ENCODE measurements at places on chromosomes 13 and 19.
A peak's percentile ranks its signal among the peaks of the same experiment; 100 is the strongest.

DNA sequence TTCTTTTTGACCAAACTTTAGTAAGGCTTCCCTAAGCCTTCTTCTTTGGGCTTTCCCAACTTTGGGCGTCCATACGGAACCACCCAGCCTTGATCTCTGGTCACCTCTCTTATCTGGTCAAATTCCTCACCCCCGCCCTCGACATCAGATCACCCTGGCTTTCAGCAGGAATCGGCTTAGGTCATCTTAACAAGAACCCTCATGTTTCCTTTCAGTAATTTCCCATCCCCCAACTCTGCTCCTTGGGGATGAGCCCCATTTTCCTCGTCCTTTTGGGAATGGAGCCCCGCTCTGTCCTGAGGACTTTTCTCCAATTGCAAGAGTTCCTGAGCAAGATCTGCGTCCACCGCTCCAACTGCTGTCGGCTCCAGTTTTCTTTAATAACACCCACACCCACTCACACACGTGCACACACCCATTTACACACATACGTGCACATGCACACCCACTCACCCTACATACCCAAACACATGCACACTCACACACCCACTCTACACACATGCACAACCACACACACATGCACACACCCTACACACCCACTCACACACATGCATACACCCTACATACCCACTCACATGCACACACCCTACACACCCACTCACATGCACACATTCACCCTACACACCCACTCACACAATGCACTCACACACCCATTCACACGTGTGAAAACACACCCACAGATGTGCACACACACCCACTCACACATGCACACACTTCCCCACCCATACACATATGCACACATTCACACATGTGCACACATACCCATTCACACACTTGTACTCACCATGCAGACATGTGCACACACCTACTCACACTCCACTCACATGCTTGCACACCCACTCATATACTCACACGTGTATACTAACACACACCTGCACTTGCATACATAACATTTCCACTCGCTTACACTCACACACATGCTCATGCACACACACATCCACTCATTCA lies 87.0 kb upstream of the TM9SF2 start:
- no peak for DNase-seq

DNA sequence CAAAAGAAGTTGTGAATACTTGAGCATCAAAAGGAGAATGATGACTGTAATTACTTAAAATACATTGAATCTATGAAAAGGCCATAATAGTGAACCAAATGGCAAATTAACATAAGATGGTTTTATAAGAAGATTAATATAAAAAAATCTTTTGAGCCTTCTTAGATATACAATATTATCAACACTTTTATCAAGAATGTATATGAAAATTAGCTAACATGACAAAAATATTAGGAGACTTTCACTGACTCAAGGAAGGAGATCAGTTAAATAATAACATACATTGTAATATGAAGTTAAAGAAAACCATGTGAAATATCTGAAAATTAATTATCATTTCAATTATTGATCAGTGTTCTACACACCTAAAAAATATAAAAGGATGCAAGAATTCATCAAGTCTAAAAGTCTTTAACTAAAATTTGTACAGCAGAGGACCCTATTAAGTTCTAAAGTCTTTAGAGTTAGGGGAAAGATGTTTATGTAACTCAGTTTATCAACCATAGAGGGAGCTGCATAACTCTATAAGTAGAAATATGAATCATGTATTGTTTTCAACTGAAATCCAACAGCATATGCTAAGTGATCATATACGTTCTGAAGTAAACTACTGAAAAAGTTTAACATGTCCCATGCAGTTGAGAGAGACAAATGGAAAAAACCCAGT lies 756.1 kb upstream of the MIR17HG start:
- no peak for DNase-seq

DNA sequence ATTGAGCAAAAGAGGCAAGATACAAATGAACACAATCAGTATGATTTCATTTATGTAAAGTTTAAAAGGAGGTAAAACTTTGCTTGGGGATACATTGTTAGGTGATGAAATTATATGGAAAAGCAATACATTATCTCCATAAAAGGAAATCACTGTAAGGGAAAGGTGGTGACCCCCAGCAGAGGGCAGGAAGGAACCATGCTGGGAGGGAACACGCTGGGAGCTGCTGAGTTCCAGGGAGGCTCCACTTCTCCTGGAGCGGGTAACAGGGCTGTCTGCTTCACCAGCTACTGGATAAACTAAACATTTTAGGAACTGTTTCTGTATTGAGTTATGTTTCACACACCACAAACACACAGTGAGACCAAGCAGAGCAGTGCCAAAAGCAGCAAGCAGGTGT lies 91.2 kb downstream of the KATNAL1 start:
- DNase-seq = no peak

GRCh38 chr19:6278740-6279619 lies 795 bp downstream of the MLLT1 start:
- no peak for DNase-seq

DNA sequence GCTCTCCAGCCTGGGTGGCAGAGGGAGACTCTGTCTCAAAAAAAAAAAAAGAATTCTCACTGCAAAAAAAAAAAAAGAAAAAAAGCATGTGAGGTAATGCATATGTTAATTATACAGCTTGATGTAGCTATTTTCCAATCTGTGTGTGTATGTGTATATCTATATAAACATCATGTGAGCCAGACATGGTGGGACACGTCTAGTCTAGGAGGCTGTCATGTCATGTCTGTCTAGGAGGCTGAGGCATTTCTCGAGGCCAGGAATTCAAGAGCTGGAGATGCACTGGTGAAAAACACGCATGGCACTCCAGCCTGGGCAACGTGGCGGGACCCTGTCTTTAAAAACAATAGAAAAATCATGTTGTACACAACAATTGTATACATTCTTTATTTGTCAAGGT lies 6.9 kb upstream of the SBK3 start:
- no peak for DNase-seq

GRCh38 chr13:27425158-27425917 lies 919 bp downstream of the GTF3A start:
- DNase-seq = peak; percentile 20

GRCh38 chr13:44903574-44903985 lies 85.7 kb downstream of the NUFIP1 start:
- DNase-seq = no peak

- DNase-seq = no peak
Observed at GRCh38 chr19:29380581-29380980, 145.2 kb upstream of the VSTM2B start.

GRCh38 chr13:22009500-22009899 lies 338.6 kb downstream of the FGF9 start:
- DNase-seq = peak; percentile 47

DNA sequence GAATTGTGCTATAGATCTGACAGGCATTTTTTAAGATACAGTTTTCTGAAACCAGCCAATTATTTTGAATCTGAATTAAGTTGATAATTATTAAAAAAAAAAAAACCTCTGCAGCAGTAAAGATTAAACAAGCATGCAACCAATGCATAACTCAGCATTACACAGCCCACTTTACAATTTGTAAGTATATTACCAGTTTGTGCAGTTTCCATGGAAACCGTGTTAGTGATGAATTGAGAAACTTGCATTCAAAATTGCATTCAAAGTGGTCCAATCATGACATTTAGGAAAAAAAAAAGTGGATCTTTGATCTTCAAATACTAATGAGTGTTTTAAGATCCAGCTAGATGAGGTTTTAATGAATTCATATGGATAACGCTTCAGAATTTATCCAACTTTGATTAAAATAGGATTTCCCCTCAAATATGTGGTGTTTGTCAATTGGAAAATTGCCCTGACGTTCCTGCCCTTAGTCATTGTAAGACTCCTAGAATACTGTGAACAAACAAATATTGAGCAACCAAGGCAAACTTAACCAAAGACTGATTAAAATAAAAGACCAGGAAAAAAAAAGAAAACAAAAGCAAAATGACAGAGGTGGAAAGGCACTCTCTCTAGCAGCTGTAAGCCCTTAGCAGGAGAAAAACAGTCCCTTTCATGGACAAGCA lies 314.8 kb upstream of the MAB21L1 start:
- DNase-seq = no peak

- DNase-seq = no peak
Observed at GRCh38 chr13:110600261-110600819, 15.0 kb upstream of the NAXD start.

DNA sequence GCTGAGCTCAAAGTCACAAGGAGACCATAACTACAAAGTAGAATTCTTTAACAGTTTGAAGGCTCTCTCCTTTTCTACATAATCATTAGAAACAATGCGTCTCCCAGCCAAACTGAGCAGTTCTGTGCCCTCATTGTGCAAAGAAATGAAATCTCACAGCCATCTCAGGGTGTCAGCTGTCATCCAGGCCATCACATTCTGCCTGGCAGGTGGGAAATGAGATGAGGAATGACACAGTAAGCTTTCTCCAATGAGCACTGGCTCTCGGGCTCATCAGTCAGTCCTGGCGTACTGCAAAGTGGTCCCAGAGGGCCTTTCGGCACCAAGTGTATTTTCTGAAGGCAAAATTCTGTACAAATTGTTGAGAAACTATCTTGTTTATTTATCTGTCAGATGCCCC lies 306.5 kb downstream of the KCTD12 start:
- no peak for DNase-seq

DNA sequence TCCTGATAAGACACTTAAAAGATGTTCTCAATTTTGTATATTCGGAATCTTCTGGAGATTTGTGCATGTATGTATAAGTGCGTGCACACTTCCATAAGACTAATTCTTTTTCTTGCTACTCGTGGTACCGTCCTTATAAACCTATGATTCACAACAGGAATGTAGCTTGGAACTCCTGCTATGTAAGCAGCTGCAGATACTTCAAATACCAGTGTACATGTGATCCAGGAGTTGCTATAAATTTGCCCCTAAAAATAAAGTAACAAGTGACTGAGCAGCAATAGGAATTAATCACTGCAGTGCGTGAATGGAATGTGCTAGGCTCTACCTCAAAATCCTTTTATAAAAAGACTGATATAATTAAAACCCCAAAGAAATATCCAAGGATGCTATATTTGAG lies 214.9 kb downstream of the KLF5 start:
- no peak for DNase-seq

DNA sequence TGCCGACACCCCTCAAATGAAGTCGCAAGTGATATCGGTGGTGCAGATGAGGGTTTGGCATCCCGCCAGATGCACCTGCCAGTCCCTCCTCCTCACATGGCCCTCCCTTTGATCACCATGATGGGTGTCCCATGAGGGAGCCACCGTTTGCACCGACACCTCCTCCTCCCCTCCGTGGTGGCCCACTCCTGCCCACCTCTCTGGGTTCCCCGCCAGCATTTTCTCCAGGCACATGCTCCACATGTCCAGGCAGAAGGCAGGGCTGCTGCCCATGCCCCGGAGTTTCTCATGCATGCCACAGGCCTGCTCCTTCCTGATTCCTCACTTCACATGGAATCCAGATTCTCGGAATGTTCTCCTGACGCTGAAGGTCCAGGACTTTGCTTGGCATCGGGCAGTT lies 49.3 kb downstream of the COL4A2 start:
- DNase-seq = no peak

DNA sequence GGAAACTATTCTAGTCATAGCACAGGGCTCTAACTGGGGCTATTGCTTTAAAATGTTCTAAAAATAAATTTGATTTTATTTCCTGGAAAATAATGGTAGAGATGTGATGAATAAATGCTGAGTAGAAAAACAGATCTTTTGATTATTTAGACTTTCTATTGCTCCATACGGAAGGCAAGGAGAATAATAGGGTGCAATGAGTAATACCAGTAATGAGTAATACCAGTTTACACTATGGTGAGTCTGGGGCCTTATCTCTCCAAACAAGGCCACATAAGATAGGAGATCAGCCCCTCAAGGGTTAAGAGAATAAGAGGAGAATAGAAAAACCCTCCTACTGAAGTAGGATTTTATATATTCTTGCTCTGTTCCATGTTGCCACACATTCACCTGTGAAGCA lies 390.4 kb downstream of the KLF5 start:
- DNase-seq = no peak

DNA sequence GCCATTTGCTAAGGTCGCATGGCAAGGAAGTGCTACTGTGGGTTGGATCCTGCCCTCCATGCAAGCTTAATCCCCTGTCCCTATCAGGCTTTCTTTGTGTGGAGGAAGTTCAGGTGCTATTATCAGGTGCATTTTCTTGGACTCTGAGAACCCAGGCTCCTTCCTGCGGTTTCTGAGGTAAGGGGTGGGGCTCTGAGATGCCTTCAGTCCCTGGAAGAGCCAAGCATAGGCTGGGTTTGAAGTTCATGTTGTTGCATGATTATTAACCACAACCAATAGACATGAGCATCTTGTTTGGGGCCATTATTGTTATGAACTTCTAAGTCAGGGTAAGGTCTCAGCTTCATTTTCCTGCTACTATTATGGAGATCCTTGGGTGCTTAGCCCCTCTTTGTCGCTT lies 109.5 kb downstream of the NALCN start:
- DNase-seq = no peak

DNA sequence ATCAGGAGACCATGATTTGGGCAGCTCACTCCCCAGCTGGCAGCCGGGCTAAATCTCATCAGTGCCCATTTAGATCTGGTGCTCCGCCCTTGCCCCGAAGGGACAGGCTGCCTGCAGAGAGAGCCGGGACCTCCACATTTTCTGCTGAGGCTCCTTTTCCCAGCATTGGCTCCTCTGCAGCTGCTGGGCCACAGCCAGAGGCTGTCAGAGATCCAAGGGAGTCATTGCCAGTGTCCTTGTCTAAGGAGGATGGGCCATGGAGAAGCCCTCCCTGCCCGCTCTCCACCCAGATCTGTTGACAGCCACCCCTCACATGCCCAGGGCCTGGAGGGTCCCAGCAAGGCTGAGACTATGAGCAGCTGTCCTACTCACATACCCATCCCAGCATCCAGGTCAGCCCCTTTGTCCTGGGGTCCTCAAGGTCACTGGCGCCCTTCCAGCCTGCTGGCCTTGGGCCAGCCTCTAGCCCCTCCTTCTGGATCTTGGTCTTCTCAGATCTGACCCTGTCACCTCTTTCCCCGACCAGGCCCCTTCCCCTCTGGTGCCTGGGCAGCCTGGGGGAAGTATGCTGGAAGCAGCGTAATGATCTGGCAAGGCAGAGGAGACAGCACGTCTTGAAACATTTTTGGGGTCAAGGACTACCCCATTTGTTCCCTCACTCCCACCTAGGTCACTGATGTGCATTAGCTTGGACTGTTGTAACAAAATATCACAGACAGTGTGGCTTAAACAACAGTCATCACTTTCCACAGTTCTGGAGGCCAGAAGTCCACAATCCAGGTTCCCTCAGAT lies 7.9 kb downstream of the PIN1 start:
- DNase-seq = no peak

DNA sequence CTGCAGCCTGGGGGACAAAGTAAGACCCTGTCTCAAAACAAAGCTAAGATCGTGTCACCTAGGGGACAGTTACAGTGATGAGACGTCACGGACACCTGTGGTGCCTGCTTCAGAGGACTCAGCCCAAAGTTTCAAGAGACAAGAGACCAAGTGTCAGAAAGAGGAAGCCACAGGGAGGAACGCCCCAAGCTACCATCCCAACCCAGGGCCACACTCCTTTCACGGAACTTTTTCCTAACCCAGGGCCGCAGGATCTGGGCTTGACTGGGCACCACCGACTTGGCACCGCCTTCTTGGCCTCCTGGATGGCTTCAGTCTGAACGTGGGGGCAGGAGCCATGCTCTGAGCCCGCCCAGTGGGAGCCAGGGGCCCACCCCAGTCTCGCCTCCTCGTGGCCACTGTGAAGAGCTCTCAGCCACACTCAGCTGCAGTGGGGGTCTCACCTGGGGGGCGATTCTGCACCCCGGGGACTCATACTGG lies 8.5 kb downstream of the MOB3A start:
- peak; percentile 84 for DNase-seq
